ENCODE measurements at places on chromosomes 7 and 10.

DNA sequence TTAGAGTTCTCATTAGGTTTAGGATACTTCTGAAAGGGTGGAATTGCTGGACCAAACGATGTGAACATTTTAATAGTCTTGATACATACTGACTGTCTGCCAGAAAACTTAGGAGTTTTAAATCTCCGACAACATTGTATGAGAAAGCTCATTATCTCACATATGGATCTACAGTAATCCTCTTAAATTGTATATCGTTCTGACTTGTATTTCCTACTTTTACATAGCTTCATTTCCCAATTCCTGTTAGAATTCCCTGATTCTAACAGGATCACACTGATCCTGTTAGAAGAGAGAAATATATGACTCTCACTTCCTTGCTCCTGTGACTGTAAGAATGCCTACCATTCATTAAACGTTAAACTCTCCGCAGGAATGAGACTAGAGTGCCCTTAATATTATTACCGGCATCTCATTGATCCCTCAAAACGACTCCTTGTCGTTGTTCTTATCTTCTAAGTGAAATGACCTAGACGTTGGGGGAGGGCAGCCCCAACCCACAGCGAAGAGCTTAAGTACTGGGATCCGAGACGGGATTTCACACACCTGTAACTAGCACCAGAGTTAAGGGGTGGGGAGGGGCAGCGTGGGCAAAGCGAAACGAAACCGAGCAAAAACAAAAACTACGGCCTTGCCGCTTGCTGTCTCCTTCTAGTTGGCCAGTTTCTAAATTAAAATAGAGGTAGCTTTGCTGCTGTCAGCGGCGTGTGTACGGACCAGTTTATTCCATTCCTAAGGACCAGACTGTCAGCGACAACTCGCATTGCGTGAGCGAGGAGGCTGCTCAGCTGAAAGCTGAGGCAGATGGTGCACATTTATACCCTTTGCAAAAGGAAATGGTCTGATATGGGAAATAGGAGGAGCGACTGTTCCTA, 678 bp upstream of the TMEM106B start:
- DNase-seq, result no peak

DNA sequence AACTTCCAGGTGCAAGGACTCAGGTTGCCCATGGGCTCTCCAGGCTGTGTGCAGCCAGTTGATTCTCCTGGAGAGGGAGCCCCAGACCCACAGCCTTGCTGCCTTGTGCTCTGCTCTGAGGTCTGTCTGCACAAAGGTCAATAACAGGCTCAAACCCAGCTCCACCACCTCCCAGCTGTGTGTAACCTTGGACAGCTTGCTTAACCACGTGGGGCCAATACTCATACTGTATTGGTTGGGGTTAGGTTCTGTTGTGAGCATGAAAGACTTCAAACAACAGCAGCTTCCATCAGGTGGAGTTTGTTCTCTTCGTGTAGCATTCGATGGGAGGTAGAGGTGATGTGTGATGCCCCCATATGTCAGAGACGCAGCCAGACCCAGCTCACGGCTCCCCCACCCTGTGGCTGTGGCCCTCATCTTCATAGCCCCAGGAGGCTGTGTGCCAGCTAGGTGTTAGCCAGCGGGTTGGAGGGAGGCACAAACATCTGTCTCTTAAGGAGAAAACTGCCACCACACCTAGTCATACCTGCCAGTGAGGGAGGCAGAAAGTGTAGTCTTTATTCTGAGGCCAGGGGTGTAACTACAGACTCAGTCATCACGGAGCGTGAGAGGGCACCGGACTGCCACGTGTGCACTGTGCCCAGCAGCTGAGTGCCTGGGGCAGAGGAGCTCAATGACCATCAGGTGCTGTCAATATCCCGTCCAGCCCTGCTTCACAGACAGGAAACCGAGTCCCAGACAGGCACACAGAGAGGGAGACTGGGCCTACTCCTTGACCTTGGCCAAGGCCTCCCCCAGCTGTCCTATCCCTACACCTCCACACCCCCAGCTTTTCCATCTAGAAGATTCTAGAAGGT, 8.1 kb upstream of the POLD2 start:
- DNase-seq, result no peak

DNA sequence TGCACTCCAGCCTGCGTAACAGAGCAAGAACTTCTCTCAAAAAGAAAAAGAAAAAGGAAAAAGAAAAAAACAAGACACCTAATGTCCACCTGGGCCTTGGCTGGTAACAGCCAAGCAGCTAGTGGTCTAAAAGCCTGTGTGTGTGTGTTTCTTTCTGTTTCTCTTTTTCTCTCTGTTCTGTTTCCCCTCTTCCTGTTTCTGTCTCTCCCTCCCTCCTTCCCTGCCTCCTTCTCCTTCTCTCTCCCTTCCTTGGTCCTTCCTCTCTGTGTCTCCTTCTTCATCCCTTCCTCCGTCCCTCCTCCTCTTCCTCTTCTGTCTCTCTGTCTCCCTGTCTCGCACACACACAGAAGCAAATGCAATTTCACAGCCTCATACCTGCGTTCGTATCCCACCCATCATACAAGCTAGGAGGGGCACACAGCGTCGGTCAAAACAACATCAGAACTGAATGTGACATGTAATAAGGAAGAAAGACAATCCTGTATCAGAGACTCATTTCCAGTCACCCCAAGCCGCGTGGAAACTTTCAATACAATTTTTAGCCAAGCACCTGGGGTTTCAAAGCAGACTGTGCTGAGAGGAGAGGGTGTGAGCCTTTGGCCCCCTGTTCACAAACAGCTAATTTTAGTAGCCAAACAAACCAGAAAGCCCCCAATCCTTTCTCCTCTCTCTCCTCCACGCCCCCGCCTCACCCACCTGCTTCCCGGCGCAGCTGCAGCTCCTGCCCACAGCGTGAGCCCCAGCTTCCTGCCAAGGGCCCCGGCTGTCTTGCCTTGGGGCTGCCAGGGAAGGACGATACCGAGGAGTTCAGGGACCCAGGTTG, 50.2 kb upstream of the GNA12 start:
- DNase-seq, result no peak

DNA sequence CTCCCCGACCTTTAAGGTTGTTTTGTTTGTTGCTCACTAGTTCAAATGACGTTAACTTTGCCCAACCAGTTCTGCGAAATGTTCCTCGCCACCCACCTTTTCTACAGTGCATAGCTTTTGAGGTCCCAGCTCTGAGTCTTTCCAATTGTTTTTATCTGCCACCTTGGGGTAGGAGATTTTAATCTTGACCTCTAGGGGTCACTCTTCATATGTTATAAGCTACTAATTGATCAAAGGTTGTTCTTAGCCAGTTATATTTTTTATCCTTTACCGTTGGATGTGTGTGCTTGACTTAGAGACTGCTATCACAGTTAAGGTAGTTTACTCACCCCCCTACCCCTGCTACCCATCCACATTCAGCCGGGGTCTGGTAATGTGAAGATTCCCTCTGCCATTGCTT, 372.4 kb downstream of the SUGCT start:
- no peak for DNase-seq

- DNase-seq, result no peak
Measured at GRCh38 chr7:2104107-2104710, 128.5 kb downstream of the MAD1L1 start.

DNA sequence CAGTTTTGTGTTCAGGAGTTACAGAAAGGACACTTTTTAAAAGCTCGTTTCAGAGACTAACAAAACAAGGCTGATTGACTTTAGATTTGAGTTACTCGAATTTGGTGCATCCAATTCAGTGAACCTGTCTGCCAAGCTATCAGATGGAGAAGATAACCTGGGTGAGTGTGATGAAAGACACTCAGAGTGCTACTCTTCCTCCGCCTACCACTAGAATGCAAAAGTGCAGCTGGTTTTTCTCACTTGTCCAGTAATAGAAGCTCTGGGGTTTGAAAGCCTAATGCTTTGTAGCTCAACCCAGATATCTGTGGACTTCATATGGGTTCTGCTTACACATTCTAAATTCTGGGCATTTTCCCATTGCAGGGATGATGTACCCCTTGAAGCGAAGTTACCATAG, 82.8 kb upstream of the NPY start:
- no peak for DNase-seq

DNA sequence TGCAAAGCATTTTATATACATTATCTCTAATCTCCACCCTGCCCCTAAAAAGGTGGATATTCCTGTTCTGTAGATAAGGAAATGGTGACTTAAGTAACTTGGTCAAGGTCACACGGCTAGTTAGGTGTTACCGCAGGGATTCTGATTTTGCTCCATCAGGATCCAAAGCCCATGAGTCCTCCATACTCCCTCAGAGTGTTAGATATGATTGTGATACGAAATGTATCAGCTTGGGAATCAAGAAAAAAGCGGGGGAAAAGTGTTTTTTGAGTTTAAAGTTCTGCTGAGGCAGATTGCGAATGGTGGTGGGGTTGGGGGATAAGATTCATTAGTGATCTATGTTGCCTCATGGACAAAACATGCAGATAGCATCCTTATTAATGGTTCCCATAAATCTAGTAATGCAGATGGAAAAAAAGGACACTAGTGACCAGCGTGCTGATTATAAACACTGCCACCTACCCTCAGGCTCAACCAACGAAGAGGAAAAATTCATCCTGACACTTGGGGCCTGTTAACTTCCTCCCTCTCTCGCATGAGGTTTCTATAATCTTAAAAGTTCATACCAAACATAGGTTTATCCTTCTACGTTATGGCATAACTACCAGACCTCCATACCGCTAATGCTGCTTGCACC, 2.3 kb downstream of the ICA1 start:
- no peak for DNase-seq
